ENCODE measurements at places on chromosomes 7 and 10.

- no peak for DNase-seq
Measured at GRCh38 chr7:74040101-74040790, 12.3 kb downstream of the ELN start.

DNA sequence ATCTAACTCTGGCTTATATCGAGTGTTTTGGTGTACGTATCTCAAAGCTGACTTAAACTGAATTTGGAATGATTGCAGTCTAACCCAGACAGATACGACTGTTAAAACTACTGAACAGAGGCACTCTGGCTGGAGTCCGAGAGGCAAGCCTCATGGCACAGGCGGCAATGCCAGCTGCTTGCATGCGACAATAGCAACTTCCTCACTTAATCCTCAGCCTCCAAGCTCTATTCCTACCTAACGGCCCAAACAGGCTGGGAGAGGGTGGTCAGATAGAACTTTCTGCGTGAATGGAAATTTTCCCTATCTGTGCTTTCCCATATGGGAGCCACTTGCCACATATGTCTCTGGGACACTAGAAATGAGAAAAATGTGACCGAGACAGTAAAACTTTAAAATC lies 292.0 kb upstream of the KLF6 start:
- no peak for DNase-seq

DNA sequence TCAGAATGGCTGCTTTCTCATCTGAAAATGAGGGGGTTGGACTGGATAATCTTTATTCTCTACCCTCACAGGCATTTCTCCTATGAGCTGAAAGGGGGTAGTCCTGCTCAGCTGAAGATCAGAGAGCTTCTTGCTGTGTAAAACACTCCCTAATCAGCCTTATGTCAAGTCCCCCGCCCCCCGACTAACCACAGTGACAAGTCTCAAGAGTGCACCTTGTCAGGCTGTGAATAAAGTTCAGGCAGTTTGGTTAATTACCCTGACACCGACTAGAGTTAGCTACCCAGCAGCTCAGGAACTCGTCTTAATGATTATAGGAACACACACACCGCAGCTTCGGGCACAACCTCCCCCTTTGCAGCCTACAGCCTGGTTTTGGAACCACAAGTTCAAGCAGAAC lies 513.7 kb downstream of the RPS24 start:
- DNase-seq, result no peak

DNA sequence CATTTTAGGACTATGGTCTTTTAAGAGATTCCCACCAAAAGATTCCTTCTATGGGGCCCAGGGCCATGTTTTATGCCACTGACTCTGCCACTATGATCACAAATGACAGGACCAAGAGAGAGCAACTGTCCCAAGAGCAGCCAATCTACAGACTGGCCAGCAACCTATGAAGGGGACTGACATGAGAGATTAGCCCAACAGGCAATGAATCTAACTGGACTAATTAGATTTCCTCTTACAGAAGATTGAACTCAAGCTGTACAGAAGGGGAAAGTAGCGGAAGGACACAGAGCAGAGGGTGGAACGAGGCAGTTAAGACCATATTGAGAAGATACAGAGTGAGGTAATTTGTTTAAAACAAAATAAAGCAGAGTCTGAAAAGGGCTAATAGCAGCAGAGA lies 25.8 kb downstream of the ZNF800 start:
- no peak for DNase-seq

DNA sequence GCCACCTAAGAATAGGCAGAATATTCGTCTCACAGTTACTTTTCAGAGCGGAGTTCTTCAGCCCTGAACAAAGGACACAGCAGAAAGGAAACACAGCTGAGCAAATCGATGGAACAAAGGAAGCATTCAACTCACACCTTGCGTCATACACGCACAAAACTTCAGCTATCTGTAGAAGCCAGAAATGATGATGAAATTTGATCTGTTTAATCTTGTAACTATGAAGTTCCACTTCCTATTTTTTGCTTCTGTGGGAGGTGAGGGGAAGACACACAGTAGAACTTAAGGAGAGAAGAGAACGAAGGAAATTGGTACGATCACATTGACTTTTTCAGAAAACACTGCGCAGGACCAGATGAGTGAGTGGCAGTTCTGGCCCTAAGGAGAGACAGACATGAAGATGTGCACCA lies 26.2 kb downstream of the FAM171A1 start:
- DNase-seq, result peak; percentile 86

DNA sequence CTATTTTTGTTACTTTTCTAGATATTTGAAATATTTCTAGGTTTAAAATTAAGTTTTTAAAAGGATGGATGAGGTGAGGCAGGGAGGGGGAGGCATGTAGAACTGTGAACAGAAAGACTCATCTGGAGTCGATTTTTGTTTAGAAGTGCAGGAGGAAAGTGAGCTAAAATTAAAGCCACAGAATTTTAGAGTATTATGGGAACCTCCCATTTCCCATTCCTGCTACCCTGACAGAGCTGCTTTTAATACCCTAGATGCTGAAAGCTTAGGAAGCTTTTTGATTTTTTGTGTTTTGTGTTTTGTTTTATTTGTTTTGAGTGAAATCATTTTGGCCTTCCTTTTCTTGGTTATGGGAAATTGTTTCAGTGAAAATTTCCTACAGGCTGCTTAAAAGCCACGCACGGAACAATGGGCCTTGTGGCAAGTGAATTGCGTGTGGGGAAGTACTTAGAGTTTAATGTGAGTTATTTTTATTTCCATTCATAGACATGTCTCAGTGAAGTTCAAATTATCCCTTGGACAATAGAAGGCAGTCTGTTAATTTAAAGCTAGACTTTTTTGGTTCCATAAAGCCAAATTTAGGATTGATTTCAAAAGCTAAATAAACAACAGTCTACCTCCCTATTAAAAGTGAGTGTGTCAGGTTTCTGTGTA lies 102.0 kb upstream of the HDAC9 start:
- peak; percentile 52 for DNase-seq

- no peak for DNase-seq
Measured at GRCh38 chr7:154509192-154509591, 457.0 kb downstream of the DPP6 start.

GRCh38 chr7:157930441-157930840 lies 593.6 kb downstream of the DNAJB6 start:
- DNase-seq, result no peak
